Pons (tissue), 1 donor: ENCODE measurements at places on chromosomes 13 and 19.

GRCh38 chr19:55672418-55672817 is 2.6 kb upstream of the EPN1 start:
- no peak for DNase-seq

- DNase-seq = peak; percentile 37
These were observed 2.1 kb upstream of the CIRBP start for GRCh38 chr19:1266916-1267476.

DNA sequence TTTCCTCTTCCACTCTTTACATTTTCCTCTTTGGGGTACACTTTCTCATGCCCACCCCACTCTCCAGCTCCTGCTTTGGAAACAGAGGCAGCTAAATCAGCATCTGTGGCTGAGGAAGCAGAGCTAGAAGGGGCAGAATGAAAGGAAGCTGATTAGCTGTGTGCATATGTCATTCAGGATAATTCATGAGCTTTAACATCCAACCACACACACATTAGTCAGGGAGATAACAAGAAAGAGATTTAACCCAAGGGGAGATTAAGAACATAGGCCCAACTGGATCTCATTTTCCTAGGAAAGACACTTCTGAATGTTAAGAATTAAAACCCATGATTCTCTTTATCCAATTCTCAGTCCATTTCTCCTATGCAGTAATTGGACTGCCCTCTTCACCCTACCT is 405.5 kb downstream of the TBC1D4 start:
- no peak for DNase-seq

- DNase-seq = no peak
These were observed 1.4 kb downstream of the HNRNPUL1 start for GRCh38 chr19:41265395-41266153.

DNA sequence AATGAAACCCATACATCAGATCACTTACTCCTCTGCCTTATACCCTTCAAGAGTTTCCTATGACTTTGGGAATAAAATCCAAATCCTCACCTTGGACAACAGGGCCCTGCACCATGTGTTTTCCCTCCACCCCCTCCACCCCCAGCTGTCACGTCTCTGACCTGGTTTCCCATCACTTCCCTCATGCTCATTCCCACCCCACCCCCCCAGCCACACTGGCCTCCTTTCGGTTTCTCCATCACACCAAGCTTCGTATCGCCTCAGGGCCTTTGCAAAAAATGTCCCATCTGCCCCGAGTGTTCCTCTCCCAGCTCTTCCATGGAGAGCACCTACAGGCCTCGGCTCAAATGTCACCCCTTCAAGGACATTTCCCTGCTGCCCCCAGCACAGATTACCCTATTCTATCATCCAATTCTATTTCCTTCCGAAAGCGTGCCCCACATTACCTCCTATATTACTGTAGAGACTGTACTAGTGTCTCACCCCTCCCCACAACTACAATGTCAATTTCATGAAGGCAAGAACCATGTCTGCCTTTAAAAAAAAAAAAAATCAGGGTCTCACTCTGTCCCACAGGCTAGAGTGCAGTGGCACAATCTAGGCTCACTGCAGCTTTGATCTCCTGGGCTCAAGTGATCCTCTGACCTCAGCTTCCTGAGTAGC is 16.8 kb upstream of the FFAR2 start:
- no peak for DNase-seq

- DNase-seq = no peak
These were observed 586 bp downstream of the MRI1 start for GRCh38 chr19:13764821-13765394.
